NCI-H1930 (cell line): ENCODE measurements at places on chromosomes 2 and 18.

DNA sequence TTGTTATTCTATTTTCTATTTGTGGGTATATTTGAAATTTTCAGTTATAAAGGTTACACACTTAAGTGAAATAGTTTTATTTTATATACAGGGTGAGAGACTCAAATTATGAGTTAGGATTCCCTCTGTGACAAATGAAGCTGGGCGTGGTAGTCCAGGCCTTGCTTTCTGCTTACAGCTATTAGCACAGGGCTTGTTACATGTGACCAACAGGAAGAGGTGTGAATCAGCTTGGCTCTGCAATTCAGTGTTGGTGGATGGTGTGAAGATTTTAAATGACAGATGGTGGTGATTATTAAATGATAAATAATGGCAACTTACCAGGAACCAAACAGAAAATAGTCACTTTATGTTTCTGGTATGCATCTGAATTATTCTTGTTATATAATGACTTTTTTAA lies 64.4 kb upstream of the NOSTRIN start:
- DNase-seq: no peak

- no peak for DNase-seq
Observed at GRCh38 chr2:216880509-216881184, 20.8 kb upstream of the TNP1 start.

- DNase-seq: no peak
Observed at GRCh38 chr2:69177785-69178636, 165.0 kb downstream of the ANTXR1 start.

- DNase-seq: no peak
Observed at GRCh38 chr2:186575302-186575701, 14.6 kb upstream of the ITGAV start.

- no peak for DNase-seq
Observed at GRCh38 chr2:18611604-18612003, 22.2 kb upstream of the NT5C1B start.

DNA sequence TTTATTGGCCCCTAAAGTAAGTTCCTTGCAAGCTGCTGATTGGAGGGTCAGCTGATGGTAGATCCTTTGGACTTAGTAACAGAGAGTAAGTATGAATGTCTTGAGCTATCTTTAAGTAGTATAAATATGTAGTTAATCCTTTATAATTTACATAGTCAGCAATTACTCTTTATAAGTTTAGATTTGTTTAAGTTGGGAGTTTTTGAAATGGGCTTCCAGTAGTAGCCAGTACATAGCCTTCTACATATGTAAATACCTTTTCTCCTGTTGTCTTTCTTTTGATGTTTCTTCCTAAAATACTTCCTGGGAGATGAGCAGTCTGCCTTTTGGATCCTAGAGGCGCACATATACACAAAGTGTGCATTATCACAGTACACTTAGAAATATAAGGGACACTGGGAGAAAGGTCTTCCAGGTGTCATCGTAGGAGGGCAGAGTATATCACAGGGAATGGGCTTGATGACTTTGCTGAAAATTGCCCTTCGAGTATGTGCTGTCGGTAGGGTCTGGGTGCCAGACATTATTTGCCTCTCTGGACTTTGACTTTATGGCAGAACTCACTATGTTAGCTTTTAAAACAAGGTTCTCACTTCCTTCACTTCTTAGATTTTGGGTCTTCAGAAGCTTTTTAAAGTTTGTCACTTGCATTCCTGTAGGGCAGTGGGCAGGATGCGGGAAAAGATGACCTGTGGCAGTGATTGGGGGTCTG lies 21.6 kb downstream of the TTLL4 start:
- no peak for DNase-seq

DNA sequence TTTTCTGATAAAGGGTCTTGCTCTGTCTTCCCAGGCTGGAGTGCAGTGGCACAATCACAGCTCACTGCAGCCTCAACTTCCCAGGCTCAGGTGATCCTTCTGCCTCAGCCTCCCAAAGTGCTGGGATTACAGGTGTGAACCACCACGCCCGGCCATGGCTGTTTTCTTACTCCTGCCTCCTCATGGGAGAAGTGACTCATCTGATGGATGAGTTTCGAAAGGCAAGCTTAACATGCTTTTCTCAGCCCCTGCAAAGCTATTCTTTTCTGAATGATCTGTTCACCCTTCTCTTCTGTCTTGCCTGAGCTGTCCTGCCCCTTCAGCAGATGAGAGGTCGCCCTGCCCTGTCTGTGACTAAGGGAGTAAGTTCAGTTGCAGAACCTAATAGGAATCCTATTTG lies 929 bp upstream of the CREG2 start:
- DNase-seq: no peak

DNA sequence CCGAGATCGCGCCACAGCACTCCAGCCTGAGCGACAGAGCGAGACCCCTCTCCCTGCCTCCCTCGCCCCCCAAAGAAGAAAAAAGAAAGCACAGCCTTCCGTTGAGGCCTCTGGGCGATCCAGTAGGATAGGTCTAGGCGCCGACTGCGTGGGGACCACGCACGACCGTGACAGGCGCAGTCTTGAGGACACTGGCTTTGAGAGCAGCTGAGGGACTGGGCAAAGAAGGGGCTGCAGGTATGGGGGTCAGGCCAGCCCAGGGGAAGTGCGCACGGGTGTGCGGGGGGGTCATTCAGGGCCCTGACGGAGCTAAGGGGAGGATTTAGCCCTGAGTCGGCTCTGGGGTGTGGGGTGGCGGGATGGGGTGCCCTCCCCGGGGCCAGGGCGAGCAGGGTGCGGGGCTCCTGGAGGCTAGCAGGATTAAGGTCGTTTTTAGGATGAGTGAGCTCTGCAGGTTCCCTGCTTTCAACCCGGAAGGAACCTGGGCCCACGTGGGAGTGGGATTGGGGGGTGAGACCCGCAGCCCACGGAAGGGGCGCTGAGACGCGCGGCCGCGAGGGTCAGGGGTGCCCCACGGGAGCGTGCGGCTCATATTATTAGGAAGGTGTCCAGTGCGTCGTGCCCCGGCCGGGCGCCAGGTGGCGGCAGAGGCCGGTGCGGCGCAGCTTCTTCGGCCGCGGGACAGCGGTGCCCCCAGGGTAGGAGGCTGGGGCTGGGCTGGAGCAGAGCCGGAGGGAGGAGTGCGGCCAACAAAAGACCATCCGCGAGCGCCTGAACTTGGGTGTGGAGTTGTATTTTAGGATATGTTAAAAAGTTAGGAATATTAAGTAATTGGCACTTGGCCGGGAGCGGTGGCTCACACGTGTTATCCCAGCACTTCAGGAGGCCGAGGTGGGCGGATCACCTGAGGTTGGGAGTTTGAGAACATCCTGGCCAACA lies 20.5 kb upstream of the ZNF236 start:
- peak; percentile 51 for DNase-seq

DNA sequence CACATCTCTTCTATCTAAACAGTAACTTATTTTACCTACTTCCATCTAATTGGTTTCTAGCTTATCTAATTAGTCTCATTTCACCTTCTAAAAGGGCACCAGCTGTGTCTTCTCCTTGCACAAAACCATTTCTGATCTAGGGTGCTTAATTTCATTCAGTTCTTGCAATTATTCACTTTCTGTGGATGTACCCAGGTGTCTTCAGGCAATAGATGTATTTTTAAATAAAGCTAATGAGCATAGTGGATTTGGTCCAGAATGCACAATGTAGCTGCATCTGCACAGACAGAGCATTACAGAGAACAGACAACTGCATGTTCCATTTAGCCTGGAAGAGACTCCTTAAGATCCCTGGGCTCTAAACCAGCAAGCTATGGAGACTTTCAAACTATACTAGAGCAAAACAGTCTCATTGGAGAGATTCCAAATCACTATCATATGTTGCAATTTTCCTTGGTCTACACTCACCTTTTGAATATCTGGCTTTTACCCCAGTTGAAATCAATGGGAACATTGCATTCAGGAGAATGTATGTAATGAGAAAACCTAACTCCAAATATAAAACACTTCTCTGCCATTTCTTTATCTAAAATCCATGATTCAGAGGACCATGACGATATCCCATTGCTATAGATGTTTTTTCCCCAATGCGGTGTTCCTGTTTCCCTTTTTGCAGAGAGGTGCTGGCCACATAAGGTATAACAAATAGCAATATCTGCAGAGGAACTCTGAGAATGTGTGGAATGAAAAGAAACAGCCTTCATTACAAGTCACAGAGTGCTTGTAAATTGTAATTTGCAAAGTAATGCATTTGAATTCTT lies 3.5 kb upstream of the RFX8 start:
- DNase-seq: no peak

DNA sequence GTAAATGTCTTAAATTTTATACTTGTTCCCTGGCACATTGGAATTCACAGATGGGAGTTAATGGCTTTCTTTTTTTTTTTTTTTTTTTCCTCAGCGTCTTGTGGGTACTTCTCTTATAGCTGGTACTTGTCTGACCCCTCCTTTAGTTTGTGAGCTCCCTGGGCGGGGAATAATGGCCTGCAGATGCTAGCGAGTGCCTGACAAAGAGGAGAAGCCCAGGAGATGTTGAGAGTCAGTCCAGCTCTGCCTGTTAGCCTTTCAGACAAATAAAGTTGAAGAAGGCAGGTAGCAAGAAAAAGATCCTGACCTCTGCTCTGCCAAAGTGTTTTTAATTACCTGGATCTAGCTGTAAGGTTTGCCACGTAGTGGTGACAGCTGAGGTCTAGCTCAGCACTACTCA lies 6.6 kb downstream of the BCL2L11 start:
- no peak for DNase-seq

DNA sequence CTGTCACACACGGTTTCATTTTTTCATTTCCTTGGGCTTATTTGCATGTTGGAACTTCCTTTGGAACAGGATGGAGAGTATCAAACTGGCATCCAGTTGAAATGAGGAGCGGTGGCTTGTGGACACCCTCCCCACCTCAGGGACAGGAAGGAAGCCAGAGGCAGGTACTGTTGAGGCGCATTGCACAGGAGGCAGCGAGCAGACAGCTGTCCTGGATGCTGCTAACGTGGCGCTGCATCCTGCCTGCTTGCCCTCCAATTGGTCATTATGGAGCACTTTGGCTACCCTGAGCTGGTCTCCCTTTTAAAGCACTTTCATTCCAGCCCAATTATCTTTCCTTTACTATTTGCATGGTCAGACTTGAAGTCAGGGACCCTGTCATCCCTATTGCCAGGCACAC lies 80.7 kb upstream of the ITGA4 start:
- DNase-seq: no peak

- no peak for DNase-seq
Observed at GRCh38 chr2:59684116-59684770, 869.2 kb downstream of the BCL11A start.
